Islet precursor cell (in vitro differentiated cells): ENCODE measurements at places on chromosomes 6 and 20.
A peak's percentile ranks its signal among the peaks of the same experiment; 100 is the strongest.

DNA sequence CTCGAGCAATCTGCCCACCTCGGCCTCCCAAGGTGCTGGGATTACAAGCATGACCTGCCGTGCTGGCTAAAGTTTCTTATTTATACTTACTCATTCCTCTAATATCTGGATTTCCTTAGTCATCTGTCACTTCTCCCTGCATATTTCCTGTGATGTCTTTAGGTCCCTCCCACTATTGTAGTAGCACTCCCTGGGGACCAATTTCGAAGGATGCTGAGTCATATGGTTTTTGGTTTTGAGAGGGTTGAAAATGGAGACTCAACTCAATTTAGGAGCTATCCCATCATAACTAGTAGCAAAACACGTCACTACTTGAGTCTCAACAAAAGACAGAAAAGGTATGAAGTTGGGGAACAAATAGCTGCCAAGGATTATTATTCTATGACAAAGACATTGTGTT is 20.2 kb downstream of the MCUR1 start:
- no peak for DNase-seq

- DNase-seq = peak; percentile 100
These were observed 4.2 kb upstream of the ZBTB46 start for GRCh38 chr20:63835021-63835858.

- DNase-seq = no peak
These were observed at the start of gene BNIP5 for GRCh38 chr6:36336779-36337241. Gene BNIP5 (minus strand): TSS chr6:36336888. CDS start chr6:36330690, 6,198 bp downstream.

- DNase-seq = no peak
These were observed 22.4 kb downstream of the GABBR1 start for GRCh38 chr6:29610540-29610939.

DNA sequence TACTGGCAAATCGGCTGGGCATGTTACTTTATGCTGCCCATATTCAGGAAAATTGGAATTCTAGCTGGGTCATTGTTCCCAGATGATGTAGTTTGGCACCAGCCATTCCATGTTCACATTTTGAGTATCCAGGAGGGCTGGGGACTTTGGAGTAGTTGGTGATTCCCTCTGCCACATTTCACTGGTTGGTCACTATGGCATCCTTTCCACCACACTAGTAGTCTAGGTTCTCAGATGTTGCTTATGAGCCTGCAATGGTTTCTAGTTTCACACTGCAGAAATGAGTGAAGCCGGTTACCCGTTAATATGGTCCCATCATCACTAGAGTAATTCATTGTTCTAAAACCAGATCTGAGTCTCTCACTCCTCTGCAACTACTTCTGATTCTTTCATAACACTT is 4.6 kb downstream of the PTPN1 start:
- DNase-seq = no peak

GRCh38 chr6:40953486-40953885 is 85.5 kb downstream of the UNC5CL start:
- DNase-seq = no peak

DNA sequence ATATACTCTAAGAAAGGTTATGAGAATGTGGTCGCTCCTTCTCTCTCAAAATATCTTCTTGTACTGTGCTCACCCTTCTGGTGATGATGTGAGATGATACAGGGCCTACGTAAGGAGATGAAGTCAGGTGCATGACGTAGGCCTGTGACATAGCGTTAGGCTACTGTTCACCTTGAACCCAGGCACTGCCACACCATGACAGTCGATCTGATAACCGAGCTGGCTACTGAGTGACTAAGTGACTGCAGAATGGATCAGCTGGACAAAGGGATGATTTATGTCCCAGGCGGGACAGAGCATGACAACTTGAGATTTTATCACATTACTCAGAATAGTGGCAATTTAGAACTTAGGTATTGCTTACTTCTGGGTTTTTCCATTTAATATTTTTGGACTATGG is 11.2 kb downstream of the SLC24A3 start:
- DNase-seq = no peak

DNA sequence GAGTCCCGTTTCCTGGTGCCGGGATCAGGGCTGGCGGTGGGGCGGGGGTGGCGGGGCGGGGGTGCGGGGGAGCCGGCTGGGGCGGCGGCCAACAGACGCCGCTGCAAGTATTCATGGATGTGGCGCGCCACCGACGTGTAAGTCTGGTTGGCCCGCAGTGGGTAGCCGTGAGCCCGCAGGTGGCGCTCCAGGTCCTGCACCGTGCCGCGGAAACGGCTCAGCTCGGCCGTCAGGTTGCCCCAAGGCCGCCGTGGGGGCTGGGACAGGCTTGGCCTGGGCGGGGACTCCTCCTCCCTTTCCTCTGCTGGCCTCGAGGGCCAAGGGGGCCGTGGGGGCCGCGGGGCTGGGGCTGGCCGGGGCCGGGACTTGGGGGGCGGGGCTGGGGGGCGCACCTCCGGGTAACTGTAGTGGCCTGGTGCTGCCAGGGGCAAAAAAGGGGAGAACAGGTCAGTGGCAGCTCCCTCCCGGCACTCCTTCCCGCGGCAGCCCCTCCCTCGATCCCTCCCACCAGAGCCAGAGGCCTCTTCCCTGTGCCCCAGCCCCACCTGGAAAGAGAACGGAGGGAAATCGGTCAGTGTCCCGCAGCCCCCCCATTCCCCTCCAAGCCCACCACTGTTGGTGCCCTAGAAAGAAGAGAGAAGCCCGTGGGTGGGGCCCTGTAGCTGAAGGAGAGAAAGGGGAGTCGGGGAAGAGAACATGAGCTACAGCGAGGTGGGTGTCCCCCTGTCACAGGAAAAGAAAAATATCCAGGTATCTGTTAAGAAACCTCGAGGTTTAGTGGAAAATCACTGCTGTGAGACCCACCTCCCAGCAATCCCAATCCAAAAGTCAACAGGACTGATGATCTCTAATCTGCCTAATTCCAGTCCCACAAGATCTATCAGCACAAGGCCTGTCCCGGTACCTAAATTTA is 21.3 kb downstream of the TNXB start:
- DNase-seq = peak; percentile 93

GRCh38 chr6:151399679-151400078 is 8.3 kb upstream of the ZBTB2 start:
- DNase-seq = no peak

DNA sequence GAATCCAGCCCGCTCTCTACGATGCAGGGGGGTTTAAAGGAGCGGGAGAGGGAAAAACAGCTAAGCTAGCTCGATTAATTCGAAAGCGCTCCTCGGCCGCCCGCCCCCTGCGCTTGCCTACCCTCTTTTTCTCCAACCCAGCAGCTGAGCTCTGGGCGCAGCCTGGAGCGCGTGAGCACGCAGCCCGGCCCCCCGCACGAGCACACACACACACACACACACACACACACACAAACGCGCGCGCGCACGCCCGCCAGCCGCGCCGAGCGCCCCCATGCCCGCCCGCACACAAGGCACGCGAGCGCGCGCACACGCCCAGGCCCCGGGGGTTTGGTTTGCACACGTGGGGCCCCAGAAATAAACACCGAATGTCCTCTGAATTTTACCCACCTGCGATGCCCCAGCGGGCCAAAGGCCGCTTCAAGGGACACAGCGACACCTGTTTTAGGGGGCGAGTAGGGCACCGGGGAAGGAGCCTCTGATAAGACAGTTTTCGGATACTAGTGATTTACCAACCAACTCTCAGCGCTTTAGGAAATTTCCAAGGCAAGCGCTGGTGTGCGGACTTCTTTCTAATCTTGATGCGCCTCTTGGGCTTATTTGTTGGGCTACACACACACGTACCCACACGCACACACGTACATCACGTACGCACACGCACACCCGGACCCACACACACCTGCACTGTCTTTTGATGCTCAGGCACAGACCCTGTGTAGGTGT is 802 bp upstream of the NRN1 start:
- DNase-seq = peak; percentile 70

DNA sequence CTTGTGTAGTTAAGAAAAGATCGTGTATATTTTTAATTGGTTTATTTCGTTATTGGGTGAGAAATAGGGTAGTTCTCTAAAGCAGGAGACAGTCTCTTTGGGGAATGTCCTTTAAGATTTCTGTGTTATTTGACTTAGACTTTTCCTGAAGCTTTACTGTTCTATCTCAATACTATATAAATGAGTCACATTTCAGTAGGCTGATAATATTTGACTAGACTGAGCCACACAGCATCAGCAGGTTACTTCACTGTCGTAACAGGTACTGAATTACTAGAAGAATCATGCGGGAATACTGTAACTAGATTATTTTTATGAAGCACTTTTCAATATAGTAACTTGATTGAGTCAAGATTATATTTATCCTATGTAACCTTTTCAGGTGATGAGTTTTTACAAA is 1.4 kb downstream of the SMAP1 start:
- no peak for DNase-seq

- no peak for DNase-seq
These were observed 90.9 kb upstream of the PREP start for GRCh38 chr6:105493736-105494135.

DNA sequence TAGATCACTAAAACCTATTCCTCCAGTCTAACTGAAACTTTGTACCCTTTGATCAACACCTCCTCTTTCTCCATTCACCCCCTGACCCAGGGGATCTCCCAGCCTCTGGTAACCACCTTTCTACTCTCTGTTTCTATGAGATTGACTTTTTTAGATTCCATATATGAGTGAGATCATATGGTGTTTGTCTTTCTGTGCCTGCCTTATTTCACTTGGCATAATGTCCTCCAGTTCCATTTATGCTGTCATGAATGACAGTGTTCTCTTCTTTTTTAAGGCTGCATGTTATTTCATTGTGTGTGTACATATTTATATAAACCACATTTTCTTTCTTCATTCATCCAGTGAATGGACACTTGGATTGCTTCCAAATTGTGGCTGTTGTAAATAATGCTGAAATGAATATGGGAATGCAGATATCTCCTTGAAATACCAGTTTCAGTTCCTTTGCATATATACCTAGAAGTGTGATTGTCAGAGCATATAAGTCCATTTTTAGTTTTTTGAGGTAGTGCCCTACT is 57.7 kb downstream of the DHX35 start:
- DNase-seq = no peak

- no peak for DNase-seq
These were observed 20.6 kb downstream of the RMND1 start for GRCh38 chr6:151431337-151431736.

DNA sequence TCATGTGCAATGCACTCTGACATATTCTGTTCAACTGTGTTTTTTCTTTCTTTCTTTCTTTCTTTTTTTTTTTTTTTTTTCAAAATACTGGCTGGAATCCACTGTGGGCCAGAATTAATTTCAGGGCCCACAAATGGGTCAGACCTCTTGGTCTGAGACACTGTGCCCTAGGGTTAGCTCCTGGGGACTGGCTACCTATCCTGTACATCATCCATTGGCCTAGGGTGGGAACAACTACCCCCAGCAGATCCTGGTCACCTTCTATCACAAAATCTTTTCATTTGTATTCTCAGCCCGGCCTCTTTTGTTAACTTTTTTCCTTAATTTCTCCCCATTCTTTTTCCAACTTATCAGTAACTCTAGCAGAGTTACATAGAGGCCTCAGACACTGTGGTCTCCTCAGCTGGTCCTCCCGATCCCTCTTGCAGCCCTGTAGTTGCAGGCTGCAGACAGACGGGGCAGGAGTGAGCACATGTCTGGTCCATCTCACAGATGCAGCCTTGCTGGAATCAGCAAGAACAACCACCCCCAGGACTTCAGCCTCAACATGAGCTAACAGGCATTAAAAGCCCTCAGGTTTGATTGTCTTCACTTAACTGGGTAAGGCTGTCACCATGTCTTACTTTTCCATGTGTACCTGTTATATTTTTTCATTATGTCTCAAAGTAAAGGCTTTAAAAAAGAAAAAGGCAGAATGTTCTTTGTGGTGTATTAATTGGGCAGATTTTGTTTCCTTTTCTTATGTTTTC is 41.3 kb downstream of the TXLNB start:
- DNase-seq = peak; percentile 88

- DNase-seq = peak; percentile 99
These were observed 98.5 kb downstream of the LY86 start for GRCh38 chr6:6686748-6687601.

DNA sequence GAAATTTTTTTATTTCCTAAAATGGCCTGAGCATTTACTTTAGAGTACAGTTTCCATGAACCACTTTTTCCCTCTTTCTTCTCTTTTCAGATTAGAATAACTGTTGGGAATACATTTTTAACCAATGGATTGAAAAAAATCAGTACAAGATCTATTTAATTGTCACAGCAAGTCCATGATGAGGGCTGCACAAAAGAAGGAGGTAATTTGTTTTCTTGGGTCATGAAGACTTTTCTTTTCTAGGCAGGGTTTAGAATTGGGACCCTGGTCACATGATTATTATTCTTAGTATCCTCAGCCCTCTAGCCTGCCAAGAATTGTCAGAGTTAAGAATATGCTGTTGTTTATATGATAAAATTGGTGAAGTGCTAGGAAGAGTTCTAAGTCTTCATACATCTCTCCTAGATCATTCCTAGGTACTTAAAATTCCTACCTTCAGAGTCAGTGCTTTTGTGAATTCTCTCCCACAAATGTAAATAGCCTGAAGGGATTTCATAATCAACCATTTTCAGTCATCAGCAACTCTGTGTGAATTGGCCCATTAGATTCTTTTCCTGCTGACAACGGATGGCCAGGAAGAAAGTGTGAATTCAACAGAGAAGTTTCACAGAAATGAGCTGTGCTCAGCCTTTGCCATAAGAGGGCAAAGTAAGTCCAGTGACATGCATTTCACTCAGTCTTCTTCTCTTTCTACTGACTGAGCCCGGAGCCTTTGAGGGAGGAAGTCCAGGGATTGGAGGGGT is 32.4 kb upstream of the TPBG start:
- peak; percentile 73 for DNase-seq

DNA sequence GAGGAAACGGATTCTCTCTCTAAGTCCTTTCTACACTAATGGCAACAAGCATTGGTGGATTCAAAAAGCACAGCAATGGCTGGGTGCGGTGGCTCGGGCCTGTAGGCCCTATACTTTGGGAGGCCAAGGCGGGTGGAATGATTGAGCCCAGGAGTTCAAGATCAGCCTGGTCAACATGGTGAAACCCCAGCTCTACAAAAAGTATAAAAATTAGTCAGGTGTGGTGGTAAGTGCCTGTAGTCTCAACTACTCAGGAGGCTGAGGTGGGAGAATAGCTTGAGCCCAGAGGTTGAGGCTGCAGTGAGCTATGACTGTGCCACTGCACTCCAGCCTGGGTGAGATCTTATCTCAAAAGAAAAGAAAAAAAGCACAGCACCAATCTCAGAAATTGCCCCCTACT is 19.3 kb downstream of the PAQR8 start:
- DNase-seq = no peak

DNA sequence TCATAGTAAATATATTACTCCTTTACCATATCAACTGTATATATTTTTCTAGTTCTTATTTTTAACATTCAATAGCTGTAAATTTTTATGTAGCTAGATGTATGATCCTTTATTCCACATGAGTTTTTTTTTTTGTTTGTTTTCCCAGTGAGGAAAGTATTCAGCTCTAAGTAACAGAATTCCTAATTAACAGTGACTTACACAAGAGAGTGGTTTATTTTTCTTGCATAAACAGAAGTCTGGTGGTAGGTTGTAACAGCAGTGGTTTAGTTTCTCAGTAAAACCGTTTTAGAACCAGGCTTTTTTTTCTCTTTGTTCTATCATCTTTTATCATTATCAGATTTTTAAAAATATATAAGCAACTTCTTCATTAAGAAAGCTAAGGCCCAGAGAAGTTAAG is 116.9 kb upstream of the FLRT3 start:
- DNase-seq = no peak

GRCh38 chr20:10747019-10747418 is 73.2 kb upstream of the JAG1 start:
- peak; percentile 59 for DNase-seq
